NCI-H1105 (cell line): ENCODE measurements at places on chromosomes 6 and 20.

DNA sequence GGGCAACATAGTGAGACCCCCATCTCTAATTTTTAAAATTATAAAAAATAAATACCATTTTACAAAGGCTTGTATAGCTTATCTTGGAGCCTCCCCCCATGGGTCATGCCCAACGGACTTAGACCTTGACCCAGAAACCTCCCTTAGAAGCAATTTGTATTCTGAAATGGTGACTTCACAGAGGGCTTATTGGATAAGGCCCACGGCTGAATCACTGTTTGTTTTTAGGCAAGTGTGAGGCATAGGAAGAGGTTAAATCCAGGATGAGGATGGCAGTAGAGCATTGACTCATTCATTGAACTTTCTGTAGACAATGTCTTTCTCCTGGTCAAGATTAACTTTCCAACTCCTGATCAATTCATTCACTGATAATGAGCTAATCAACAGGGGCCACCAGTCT lies 6.2 kb upstream of the SNAI1 start:
- no peak for DNase-seq

DNA sequence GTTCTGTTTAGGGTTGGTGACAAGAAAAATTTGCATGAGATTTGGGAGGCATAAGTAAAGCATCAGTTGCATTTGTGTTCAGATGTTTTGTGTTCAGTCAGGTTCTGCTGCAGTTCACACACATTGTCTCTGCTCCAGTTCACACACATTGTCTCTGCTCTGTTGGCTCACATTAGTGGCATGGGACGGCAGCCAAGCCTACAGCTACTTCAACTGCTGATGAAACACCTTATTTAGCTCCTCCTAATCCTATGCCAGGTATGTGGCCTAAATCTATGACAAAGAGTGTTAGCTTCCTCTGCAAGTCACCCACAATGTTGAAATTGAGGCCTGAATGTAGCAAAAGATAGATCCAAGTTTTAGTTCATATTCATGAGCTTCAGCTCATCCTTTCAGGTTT lies 278.1 kb upstream of the SYNCRIP start:
- peak; percentile 45 for DNase-seq

GRCh38 chr6:56799989-56800388 lies 154.9 kb upstream of the BEND6 start:
- DNase-seq, result no peak

DNA sequence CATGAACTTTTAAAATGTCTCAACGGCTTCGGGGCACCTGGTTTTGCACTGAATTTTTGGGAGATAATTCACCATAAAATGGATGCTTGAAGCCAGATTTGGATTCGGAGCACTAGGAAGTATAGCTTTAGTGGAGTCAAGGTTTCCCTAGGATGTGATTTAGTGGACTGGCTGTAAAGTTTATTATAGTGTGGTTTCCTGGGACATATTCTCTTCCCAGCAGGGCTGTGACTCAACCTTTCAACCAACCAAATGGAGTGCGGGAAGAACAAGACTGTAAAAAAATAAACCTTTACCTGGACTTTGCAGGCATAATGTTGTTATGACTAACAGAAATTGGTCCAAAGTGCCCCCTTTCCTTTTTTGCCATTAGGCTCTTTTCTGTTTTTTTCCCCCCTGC lies 327.4 kb upstream of the MAN1A1 start:
- no peak for DNase-seq

DNA sequence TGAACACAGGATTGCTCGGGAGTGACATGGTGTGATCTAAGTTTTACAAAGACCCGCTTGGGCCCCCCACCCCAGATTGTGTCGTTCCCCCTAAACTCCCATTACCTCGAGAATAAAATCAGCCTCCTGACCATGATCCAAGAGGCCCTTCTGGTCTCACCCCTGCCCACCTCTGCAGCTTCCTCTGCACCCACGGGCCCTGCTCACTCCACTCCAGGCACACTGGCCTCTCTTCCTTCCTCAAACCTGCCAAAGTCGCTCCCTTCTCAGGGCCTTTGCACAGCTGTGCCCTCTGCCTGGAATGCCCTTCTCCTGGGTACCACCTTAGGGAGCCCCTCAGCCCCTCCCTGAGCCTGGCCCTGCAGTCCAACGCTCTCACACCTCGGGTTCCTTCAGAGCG lies 17.9 kb downstream of the TGM2 start:
- DNase-seq, result no peak

GRCh38 chr20:58855506-58856389 lies 3.2 kb downstream of the GNAS start:
- DNase-seq, result no peak

GRCh38 chr20:3973705-3974104 lies 41.7 kb downstream of the RNF24 start:
- no peak for DNase-seq

DNA sequence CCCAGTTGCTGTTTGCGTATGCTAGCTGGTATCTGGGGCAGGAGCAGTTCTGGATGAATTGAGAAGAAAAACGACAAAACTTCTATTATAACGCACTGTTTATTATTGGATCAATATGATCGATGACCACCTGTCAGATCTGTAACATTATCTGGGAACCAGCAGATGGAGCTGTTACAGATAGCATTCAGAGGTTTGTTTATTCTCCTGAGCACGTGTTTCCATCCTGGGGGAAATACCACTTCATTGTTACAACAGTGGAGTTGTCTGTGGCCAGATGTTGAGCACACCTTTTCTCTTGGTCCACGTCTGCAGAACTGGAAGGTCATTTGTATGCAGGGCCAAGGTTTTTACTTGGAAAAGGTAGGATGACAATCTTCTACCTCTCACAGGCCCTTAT lies 16.0 kb upstream of the NKX2-2 start:
- no peak for DNase-seq

DNA sequence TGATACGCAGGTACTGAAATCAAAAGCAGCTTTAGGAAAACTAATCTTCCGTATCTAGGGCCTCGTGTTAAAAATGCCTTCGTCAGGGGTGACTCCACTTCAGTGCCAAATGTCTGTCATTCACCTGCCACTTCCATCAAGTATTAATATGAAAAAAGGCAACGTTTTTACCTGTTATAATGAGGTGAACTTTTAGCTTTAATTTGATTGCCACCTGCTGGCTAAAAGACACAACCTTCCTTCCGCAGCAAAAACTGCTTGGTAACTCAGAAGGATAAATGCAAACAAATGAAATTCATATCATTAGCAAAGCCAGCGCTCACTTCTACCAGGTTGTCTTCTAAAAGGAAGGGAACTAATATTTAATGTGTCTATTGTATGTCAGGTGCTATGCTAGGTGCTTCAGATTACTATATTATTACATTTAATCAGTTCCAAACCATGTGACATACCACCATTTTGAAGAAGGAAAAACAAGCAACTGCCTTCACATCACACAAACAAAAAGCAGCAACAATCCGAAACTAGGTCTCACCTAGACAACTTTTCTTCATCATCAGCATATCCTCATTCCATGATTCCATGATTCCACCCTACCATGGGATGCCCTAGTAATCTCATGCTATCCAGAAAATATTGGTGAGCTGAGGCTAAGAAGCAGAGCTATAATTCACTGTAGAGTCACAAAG lies 20.6 kb upstream of the ARHGAP18 start:
- peak; percentile 36 for DNase-seq

GRCh38 chr6:31681135-31681671 lies 336 bp upstream of the LY6G5C start:
- no peak for DNase-seq
